ENCODE measurements at places on chromosomes 1 and 21. TPM values are rescaled to one million over a fixed set of nuclear protein-coding genes. Genes with fewer than 3 reads are reported as not detected.

GRCh38 chr1:47380699-47381098, 35.4 kb upstream of the FOXE3 start:
- DNase-seq, result no peak
- H3K4me3 ChIP-seq, result no peak overlapping the region
- H3K4me1 ChIP-seq, result peaks cover 1% of the 10 kb centered on the region
- H3K36me3 ChIP-seq, result peaks cover 27% of the 10 kb centered on the region
- no peaks in the 10 kb centered on the region for H3K27me3 ChIP-seq

DNA sequence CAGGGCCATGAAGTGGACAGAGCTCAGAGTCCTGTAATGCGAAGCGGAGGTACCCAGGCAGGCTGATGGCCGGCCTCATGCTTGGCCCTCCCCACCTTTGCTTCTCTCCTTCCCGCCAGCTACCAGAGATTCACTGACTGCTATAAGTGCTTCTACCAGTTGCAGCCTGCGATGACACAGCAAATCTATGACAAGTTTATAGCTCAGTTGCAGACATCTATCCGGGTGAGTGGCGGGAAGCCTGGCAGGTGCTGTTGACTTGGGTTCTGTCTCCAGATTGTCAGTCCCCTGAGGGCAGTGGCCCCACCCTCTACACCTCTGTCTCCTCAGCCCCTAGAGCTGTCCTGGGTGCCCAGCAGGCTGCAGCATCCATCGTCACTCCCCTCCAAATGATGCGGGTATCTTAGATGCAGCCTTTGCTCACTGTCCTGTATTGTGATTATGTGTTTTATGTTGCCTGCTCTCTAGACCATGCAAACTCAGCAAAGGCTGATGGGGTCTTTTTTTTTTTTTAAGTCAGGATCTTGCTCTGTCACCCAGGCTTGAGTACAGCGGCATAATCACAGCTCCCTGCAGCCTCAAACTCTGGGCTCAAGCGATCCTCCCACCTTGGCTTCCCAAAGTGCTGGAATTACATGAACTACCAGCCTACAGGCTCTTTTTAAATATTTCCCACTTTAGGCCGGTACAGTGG, 9.6 kb upstream of the BGLAP start:
- H3K36me3 ChIP-seq, result peaks cover 30% of the 10 kb centered on the region
- no peak overlapping the region for H3K4me3 ChIP-seq
- H3K27me3 ChIP-seq, result no peaks in the 10 kb centered on the region
- no peak overlapping the region for H3K27ac ChIP-seq

- peaks cover 20% of the 10 kb centered on the region for H3K4me1 ChIP-seq
- no peak for DNase-seq
- peaks cover 8% of the 10 kb centered on the region for H3K27me3 ChIP-seq
- H3K36me3 ChIP-seq, result peaks cover 27% of the 10 kb centered on the region
- no peak overlapping the region for H3K27ac ChIP-seq
Measured at GRCh38 chr1:234226819-234227165, 146.5 kb upstream of the COA6 start.

The CRP gene
- not detected for total RNA-seq

DNA sequence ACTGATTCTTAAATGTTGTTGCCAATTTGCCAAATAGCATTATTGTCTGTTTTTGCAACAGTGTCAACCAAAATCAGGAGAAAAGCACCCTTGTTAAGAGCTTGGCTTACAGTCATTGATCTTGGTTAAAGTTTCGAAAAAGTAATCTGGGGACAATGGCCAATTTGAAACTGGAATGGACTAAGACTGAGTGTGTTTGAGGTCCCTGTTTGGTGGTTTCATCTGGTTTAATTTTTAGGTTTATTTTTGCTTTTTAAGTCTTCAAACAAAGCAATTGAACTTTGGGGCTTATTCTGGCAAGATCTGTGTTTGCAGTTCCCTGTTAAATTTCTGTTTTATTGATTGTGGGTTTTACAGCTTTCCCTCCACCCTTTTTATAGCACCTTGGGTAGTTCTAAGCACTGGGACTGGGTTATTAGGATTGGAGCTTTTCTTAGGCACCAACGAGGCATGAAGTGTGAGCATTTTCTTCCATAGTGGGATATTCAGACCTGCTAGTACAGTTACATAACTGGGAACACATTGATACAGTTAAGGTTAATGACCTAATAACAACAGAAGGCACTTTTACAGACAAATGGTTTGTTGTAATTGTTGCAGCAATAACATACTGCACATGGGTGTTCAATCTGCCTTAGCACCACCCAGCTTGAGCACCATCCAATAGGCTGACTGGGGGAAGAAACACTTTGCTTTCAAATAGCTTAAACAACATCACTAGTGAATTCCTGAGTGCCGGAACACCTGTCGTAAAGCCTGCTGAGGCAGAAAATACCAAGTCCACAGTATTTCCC, 40.6 kb upstream of the MAP10 start:
- H3K4me3 ChIP-seq, result no peak overlapping the region
- no peaks in the 10 kb centered on the region for H3K36me3 ChIP-seq
- H3K27me3 ChIP-seq, result peaks cover 2% of the 10 kb centered on the region
- H3K4me1 ChIP-seq, result no peaks in the 10 kb centered on the region
- no peak for DNase-seq

GRCh38 chr1:235093013-235093695, 35.5 kb downstream of the TOMM20 start:
- no peak for DNase-seq
- peaks cover 3% of the 10 kb centered on the region for H3K27me3 ChIP-seq
- no peak overlapping the region for H3K4me3 ChIP-seq
- H3K36me3 ChIP-seq, result no peaks in the 10 kb centered on the region
- peaks cover 18% of the 10 kb centered on the region for H3K4me1 ChIP-seq
- H3K27ac ChIP-seq, result no peak overlapping the region

DNA sequence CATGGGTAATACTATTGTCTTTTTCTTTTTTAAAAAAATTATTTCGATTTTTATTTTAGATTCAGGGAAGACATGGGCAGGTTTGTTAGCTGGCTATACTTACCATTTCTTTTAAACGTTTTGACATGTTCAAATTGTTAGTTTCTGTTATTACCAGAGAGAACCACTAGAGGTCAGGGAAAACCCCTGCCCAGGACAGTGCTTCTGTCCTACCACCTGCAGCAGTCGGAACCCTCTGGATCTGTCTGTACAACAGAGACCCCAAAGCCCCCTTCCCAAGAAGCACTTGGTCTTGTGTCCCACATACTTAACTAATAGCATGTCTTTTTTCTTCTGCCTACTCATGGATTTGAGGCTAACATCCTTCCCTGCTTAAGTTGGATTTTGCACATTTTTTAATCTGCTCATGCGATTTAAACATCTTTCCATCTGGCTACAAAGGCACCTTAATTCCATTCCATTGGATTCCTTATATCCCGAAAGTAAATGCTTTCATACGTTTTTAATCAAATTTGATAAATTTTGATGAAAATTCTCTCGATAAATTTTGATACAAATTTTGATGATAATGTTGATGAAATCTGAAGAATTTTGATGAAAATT, 10.0 kb upstream of the C1orf115 start:
- H3K4me1 ChIP-seq, result peaks cover 3% of the 10 kb centered on the region
- no peaks in the 10 kb centered on the region for H3K36me3 ChIP-seq
- peaks cover 4% of the 10 kb centered on the region for H3K27me3 ChIP-seq
- no peak overlapping the region for H3K4me3 ChIP-seq
- peak; percentile 26 for DNase-seq

The PLEKHG5 gene
- 2.3 TPM for total RNA-seq

The AHCYL1 gene
- 56.5 TPM for total RNA-seq

The JUN gene
- 31.1 TPM for total RNA-seq

The FAM151A gene
- total RNA-seq, result not detected

The IL23R gene
- total RNA-seq, result 4.2 TPM

The SOD1 gene
- total RNA-seq, result 206 TPM

GRCh38 chr1:53295726-53296116, 32.1 kb downstream of the LRP8 start:
- H3K27ac ChIP-seq, result peak overlapping the region; percentile 90
- peaks cover 7% of the 10 kb centered on the region for H3K36me3 ChIP-seq
- no peak overlapping the region for H3K4me3 ChIP-seq
- no peak for DNase-seq
- peaks cover 55% of the 10 kb centered on the region for H3K4me1 ChIP-seq

GRCh38 chr1:19650416-19651140, 6.5 kb downstream of the NBL1 start:
- no peak overlapping the region for H3K4me3 ChIP-seq
- H3K4me1 ChIP-seq, result peaks cover 36% of the 10 kb centered on the region
- H3K36me3 ChIP-seq, result no peaks in the 10 kb centered on the region
- DNase-seq, result no peak
- H3K27me3 ChIP-seq, result no peaks in the 10 kb centered on the region

GRCh38 chr21:19392390-19392789, 988.8 kb upstream of the TMPRSS15 start:
- no peak overlapping the region for H3K4me3 ChIP-seq
- no peak for DNase-seq
- no peaks in the 10 kb centered on the region for H3K27me3 ChIP-seq
- H3K27ac ChIP-seq, result no peak overlapping the region
- no peaks in the 10 kb centered on the region for H3K4me1 ChIP-seq
- no peaks in the 10 kb centered on the region for H3K36me3 ChIP-seq

DNA sequence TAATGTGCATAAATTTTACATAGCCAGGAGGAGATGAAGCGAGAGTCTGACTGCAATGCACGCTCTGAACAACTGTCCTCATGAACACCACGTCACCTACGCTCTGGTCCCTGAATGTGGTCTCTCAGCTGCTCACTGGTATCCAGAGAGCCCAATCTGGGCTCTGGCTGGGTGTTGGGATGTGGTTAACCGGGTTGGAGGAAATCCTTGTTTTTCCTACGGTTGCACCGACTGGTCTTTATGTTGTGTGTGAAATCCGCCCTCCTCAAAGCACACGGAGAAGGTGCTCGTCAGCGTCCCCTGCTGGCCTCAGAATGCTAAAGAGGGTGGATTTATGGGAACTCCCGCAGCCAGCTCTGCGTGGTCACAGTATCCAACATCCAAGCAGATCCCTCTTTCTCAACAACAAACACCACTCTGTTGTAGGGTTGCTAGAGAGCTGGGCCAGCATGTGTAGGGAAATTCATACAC, 51.8 kb upstream of the FAM89A start:
- H3K27ac ChIP-seq, result no peak overlapping the region
- no peaks in the 10 kb centered on the region for H3K36me3 ChIP-seq
- peak; percentile 42 for DNase-seq
- peaks cover 32% of the 10 kb centered on the region for H3K27me3 ChIP-seq
- no peak overlapping the region for H3K4me3 ChIP-seq
- H3K4me1 ChIP-seq, result no peaks in the 10 kb centered on the region

The GJA8 gene
- not detected for total RNA-seq

The TARS2 gene
- total RNA-seq, result 37.2 TPM

GRCh38 chr21:16572032-16572431, 842.2 kb downstream of the USP25 start:
- no peaks in the 10 kb centered on the region for H3K36me3 ChIP-seq
- H3K27ac ChIP-seq, result no peak overlapping the region
- DNase-seq, result no peak
- H3K4me1 ChIP-seq, result no peaks in the 10 kb centered on the region
- H3K4me3 ChIP-seq, result no peak overlapping the region

DNA sequence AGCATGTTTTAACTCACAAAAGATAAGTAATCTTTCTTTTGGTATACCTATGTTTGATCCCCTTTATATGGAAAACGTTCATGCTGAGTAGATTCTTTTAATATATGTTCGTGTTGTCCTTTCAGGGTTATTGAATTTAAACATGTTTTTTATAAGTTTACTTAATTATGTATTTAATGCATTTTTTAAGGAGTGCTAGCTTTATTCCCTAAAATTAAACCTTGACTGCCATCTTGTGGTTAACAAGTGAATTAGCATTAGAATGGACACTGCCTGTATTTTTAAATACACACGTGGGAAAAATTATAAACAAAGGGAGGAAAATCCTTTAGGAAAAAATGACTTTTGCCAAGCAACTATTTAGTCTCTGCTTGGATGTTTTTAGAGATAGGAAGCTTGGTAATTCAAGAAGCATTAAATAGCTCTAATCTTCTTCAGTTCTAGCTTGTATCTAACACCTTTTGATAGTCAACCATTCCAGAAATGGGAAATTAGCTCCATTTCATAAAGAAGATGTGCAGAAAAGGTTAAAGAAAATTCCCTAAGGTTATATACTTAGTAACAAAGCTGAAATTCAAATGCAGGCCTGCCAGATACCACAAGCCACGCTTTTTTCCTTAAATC, 43.0 kb downstream of the UBE2U start:
- peaks cover 13% of the 10 kb centered on the region for H3K4me1 ChIP-seq
- no peaks in the 10 kb centered on the region for H3K36me3 ChIP-seq
- H3K27me3 ChIP-seq, result peaks cover 21% of the 10 kb centered on the region
- H3K4me3 ChIP-seq, result no peak overlapping the region

All from activated CD4-positive, alpha-beta memory T cell treated with anti-CD3 and anti-CD28 coated beads, Interleukin-2, amount 10 ng/mL, durations not matched to agents 7 days and 5 days (primary cell).